GM23248 (cell line): ENCODE measurements at places on chromosomes 7 and 10. TPM values are rescaled to one million over a fixed set of nuclear protein-coding genes. Genes with fewer than 3 reads are reported as not detected.

The CFTR gene
- not detected in 2 replicates for total RNA-seq

The SH2B2 gene
- 0.86 and 7.1 TPM in 2 replicates for total RNA-seq

The ALOX5 gene
- not detected in 2 replicates for total RNA-seq

The SLC16A9 gene
- total RNA-seq = not detected in 2 replicates

GRCh38 chr7:115701141-115701540 lies 329.4 kb downstream of the TFEC start:
- no peaks in the 10 kb centered on the region for H3K4me1 ChIP-seq
- no peak overlapping the region for H3K4me3 ChIP-seq
- H3K36me3 ChIP-seq = no peaks in the 10 kb centered on the region
- no peak for DNase-seq
- H3K27me3 ChIP-seq = no peaks in the 10 kb centered on the region

DNA sequence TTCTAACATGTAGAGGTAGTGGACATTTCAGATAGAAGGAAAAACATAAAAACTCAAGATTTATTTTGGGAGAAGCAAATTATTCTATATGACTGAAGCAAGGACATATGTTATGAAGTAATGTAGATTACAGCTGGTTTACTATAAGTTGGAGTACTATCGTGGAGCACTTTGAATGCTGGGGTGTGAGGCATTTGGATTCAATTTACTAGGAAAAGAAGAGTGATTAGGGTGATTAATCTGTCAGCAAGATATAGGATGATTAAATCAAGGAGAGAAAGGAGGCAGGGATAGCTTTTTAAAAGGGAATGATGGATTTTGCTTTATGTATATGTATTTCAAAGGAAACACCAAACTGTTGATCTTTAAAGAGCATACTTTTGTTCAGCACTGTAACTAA lies 318.4 kb upstream of the KAT6B start:
- H3K27me3 ChIP-seq = no peaks in the 10 kb centered on the region
- H3K36me3 ChIP-seq = no peaks in the 10 kb centered on the region
- no peak overlapping the region for H3K4me3 ChIP-seq
- H3K4me1 ChIP-seq = peaks cover 13% of the 10 kb centered on the region

GRCh38 chr7:70596598-70596913 lies 535.4 kb upstream of the GALNT17 start:
- no peaks in the 10 kb centered on the region for H3K4me1 ChIP-seq
- no peak overlapping the region for H3K27ac ChIP-seq
- H3K36me3 ChIP-seq = no peaks in the 10 kb centered on the region

GRCh38 chr10:13528875-13529713 lies at the start of gene BEND7:
TSS of gene BEND7 (minus strand) at chr10:13529014. CDS start at chr10:13528533, 481 bp downstream.
- H3K4me3 ChIP-seq = peak within 1 kb of the TSS; percentile 78
- peaks cover 14% of the 10 kb centered on the region for H3K4me1 ChIP-seq
- DNase-seq = peak; percentile 52
- H3K27ac ChIP-seq = 0 out of 2 replicates have a peak within 1 kb of the TSS, but pooled peaks have one; percentile 21
- peaks cover 3% of the 10 kb centered on the region; the same call in 1 of the 2 replicates for H3K27me3 ChIP-seq
- no peaks in the 10 kb centered on the region for H3K36me3 ChIP-seq

GRCh38 chr10:35705051-35705450 lies 63.0 kb upstream of the FZD8 start:
- no peaks in the 10 kb centered on the region for H3K36me3 ChIP-seq
- H3K4me3 ChIP-seq = no peak overlapping the region
- H3K4me1 ChIP-seq = no peaks in the 10 kb centered on the region
- H3K27me3 ChIP-seq = peaks cover 18% of the 10 kb centered on the region
- no peak overlapping the region for H3K27ac ChIP-seq
- no peak for DNase-seq

GRCh38 chr10:74163319-74164068 lies 12.5 kb downstream of the ADK start:
- DNase-seq = no peak
- H3K4me3 ChIP-seq = no peak overlapping the region
- no peaks in the 10 kb centered on the region for H3K36me3 ChIP-seq
- peaks cover 7% of the 10 kb centered on the region; the same call in 1 of the 2 replicates for H3K4me1 ChIP-seq
- no peaks in the 10 kb centered on the region for H3K27me3 ChIP-seq
- no peak overlapping the region for H3K27ac ChIP-seq

- H3K27ac ChIP-seq = peak overlapping the region; percentile 40; the same call in 1 of the 2 replicates
- H3K27me3 ChIP-seq = no peaks in the 10 kb centered on the region
- H3K36me3 ChIP-seq = no peaks in the 10 kb centered on the region
- no peak overlapping the region for H3K4me3 ChIP-seq
- H3K4me1 ChIP-seq = peaks cover 52% of the 10 kb centered on the region
Measured at GRCh38 chr7:73891178-73891885, 30.4 kb downstream of the TMEM270 start.

GRCh38 chr10:125041856-125042506 lies 100.1 kb downstream of the ZRANB1 start:
- H3K36me3 ChIP-seq = no peaks in the 10 kb centered on the region
- DNase-seq = no peak
- no peaks in the 10 kb centered on the region for H3K27me3 ChIP-seq
- H3K27ac ChIP-seq = no peak overlapping the region
- peaks cover 37% of the 10 kb centered on the region for H3K4me1 ChIP-seq
- no peak overlapping the region for H3K4me3 ChIP-seq

- no peaks in the 10 kb centered on the region for H3K36me3 ChIP-seq
- H3K27me3 ChIP-seq = no peaks in the 10 kb centered on the region
- peak overlapping the region; percentile 86 for H3K27ac ChIP-seq
- peak overlapping the region; percentile 28 for H3K4me3 ChIP-seq
- H3K4me1 ChIP-seq = peaks cover 32% of the 10 kb centered on the region
Measured at GRCh38 chr10:44725404-44725803, 185.7 kb upstream of the TMEM72 start.

GRCh38 chr7:130365511-130366441 lies 14.5 kb upstream of the CPA1 start:
- peak; percentile 88 for DNase-seq
- H3K27me3 ChIP-seq = no peaks in the 10 kb centered on the region
- H3K4me1 ChIP-seq = peaks cover 66% of the 10 kb centered on the region
- no peak overlapping the region for H3K4me3 ChIP-seq
- peak overlapping the region; percentile 30 for H3K27ac ChIP-seq
- H3K36me3 ChIP-seq = no peaks in the 10 kb centered on the region

- H3K27ac ChIP-seq = no peak overlapping the region
- no peaks in the 10 kb centered on the region for H3K4me1 ChIP-seq
- no peak overlapping the region for H3K4me3 ChIP-seq
- no peaks in the 10 kb centered on the region for H3K27me3 ChIP-seq
- no peaks in the 10 kb centered on the region for H3K36me3 ChIP-seq
- no peak for DNase-seq
Measured at GRCh38 chr10:131689016-131689415, 211.8 kb upstream of the PPP2R2D start.

GRCh38 chr10:84101042-84101441 lies 38.3 kb upstream of the GHITM start:
- H3K27ac ChIP-seq = no peak overlapping the region
- no peaks in the 10 kb centered on the region for H3K36me3 ChIP-seq
- H3K27me3 ChIP-seq = no peaks in the 10 kb centered on the region
- DNase-seq = no peak

DNA sequence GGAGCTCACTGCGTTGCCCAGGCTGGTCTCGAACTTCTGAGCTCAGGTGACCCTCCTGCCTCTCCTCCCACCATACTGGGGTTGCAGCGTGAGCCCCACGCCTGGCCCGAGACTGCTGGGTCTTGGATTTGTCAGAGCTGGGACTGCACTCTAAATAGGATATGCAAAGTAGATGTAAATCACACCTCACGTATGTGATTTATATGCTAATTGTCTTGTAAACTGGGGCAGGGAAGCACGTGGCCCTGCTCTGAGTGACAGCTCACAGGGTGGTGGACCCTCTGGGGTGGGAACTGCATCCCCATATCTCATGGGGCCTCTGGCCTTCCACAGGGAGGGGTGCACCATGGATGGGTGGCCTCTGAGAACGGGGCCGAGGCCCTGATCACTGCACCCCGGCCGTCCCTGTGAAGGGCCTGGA lies 34.1 kb downstream of the GET4 start:
- no peak overlapping the region for H3K27ac ChIP-seq
- no peak for DNase-seq
- H3K4me1 ChIP-seq = no peaks in the 10 kb centered on the region
- H3K27me3 ChIP-seq = peaks cover 2% of the 10 kb centered on the region
- no peak overlapping the region for H3K4me3 ChIP-seq

DNA sequence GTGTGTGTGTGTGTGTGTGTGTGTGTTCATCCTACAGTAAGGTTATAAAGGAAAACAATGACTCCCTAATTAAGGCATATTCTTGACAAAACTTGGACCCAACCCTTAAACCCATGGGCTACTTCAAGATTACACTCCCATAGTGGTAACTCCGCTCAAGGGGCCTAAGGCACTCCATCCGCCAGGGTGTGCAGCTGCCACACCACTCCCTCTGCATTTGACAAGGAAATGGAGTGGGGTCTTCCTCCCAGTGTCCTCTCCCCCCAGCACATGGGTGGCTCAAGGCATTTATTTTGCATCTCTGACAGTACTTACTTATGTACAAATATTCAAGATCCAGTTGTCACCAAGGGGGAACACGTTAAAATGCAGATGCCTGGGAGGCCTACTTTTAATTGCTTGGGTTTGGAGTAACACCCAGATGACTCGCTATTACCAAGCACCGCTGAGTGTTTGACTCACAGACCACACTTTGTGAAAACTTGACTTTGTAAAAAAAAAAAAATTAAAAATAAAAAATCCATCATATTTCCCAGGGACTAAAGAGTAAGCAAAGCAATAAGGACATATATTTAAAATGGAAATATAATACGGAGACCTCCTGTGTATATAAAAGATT lies 53.0 kb upstream of the AGR3 start:
- peaks cover 11% of the 10 kb centered on the region for H3K4me1 ChIP-seq
- H3K27ac ChIP-seq = peak overlapping the region; percentile 17; the same call in 1 of the 2 replicates
- H3K27me3 ChIP-seq = no peaks in the 10 kb centered on the region
- peak; percentile 69 for DNase-seq
- no peak overlapping the region for H3K4me3 ChIP-seq

DNA sequence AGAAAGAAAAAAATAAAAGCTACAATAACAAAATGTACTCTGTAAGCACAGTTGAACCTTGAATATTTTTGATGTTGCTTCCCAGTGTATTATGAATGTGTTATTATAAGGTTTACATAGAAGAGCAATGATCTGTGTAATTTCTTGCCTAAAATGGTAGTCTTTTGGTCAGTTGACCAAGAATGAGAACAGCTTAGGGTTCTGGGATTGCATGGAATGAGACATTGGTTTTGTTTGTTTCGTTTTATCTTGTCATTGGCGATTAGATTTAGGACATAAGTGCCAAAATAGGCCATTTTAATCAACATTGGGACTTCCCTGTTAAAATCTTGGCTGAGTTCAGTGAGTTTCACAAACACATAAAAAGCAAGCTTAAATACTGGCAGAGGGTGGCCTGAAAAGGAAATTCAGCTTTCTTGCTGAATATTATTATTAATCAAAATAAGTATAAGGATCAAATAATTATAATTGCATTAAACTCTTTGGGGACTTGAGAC lies 49.1 kb upstream of the GLCCI1 start:
- no peaks in the 10 kb centered on the region for H3K27me3 ChIP-seq
- DNase-seq = no peak
- H3K4me3 ChIP-seq = no peak overlapping the region

GRCh38 chr7:138979988-138980562 lies 1.1 kb downstream of the KIAA1549 start:
- peak; percentile 40 for DNase-seq
- H3K27ac ChIP-seq = peak overlapping the region; percentile 41
- H3K27me3 ChIP-seq = no peaks in the 10 kb centered on the region

DNA sequence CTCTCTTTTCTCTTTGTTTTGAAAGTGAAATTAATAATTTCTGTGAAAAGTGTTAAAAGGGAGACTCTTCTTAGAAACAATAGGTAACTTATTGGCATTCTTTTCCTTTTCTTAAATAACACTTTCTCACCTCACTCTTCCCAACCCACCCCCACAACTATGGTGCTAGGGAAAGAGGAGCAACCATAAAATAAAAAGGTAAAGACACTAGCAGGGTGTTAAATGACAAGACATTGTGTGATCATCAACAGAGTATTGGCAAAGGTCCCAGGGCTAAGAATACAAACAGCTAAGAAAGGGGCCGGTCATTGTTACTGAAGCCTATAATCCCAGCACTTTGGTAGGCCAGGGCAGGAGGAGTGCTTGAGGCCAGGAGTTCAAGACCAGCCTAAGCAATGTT lies 183.7 kb downstream of the NEBL start:
- DNase-seq = no peak
- no peaks in the 10 kb centered on the region for H3K36me3 ChIP-seq
- no peaks in the 10 kb centered on the region for H3K4me1 ChIP-seq
- H3K4me3 ChIP-seq = no peak overlapping the region
- no peaks in the 10 kb centered on the region for H3K27me3 ChIP-seq

DNA sequence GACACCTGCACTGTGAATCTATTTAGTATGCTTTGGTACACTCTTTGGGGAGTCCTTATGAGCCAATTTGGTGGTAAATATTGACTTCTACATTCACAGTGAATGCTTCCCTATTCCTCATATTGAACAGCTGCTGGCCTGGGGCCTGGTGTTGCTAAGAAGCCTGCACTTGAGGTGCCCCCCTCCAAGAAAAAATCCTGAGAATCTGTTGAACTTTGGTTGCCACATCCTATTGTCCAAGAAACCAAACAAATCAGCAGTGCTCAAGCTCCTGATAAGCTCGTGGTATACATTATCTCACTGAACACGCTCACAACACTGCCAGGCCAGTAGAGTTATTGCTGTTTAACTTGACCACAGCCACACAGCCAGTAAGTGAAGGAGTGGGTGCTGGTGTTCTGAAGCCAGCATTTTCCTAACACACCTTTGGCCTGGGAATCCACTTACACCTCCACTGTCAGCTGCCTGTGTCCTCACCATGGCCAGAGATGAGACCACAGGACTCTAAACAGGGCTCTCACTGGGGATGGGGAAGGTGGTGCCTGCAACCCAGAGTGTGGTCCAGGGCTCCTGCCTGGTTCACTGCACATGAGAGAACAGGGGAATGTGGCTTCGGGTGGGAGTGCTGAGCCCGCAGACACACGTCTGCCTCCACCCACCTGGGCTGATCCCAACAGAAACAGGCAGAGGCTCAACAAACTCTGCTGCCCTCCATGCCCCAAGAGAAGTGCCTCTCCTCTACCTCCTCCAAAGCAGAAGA lies 6.7 kb downstream of the DDC start:
- no peaks in the 10 kb centered on the region for H3K4me1 ChIP-seq
- H3K27ac ChIP-seq = no peak overlapping the region
- H3K36me3 ChIP-seq = no peaks in the 10 kb centered on the region
- H3K4me3 ChIP-seq = no peak overlapping the region
- peaks cover 12% of the 10 kb centered on the region for H3K27me3 ChIP-seq
